AG08395 (cell line): ENCODE measurements at places on chromosomes 7 and 10.

GRCh38 chr10:35417795-35418194 lies 81.5 kb downstream of the CCNY start:
- DNase-seq: no peak

DNA sequence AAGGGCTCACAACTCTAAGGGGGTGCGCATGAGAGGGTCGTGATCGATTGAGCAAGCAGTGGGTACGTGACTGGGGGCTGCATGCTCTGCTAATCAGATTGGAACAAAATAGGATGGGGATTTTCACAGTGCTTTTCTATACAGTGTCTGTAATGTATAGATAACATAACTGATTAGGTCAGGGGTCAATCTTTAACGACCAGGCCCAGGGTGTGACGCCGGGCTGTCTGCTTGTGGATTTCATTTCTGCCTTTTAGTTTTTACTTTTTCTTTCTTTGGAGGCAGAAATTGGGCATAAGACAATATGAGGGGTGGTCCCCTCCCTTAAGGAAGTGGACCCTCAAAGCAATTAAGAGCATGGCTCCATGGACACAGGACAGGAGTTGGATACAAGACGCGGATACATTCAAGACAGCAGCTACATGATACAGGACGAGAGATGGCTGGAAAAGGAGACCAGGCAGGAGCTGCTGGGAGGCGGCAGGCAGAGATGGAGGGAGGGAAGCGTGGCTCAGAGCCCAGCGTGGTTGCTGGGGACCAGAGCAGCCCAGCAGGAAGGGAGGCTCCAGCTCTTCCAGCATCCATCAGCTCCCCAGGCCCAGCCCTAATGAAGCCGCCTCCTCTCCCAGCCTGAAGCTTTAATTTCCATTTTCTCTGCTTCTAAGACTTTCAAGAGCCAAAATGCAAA lies 31.6 kb downstream of the GSDME start:
- DNase-seq: no peak

GRCh38 chr7:69374044-69374425 lies 224.2 kb upstream of the AUTS2 start:
- DNase-seq: peak; percentile 17

DNA sequence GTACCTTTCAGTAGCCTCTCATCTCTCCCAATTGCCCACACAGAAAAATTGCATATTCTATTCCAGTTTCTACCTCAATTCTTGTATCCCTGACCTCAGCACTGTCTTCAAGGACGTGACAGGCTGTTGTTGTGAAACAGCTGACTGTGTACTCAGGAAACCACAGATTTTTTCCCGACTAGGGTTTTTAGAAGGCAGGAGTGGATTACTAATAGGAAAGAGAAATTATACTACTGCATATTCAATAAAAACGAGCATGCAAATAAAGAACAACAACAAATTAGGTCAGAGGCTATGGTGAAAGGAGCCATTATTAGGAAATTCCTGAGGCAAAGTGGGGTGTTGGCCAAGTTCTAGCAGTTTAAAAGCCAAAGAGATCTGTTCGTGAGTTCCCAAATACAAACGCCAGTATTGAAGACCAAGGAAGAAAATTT lies 93.4 kb downstream of the DOCK4 start:
- peak; percentile 65 for DNase-seq

- no peak for DNase-seq
These were observed 7.8 kb downstream of the FBXW4 start for GRCh38 chr10:101687071-101687658.

- DNase-seq: no peak
These were observed 120.6 kb downstream of the SEM1 start for GRCh38 chr7:96589038-96589437.

DNA sequence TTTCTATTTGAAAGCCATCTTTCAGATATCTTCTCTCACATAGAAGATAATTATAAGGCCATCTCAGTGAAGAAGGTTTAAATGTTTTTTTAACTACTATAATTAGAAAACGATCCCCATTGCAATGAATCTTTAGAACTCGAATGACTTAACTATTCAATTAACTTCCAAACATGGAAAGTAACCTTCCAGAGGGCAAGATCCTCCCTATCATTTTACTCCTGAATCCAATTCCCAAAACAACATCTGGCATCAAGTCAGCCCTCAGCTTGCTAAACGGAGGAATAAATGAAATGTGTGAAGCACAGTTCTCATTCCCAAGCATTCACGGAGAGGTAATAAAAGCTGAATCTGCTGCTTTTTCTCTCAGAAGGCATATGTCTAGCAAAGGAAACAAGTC lies 293.4 kb downstream of the PLXDC2 start:
- no peak for DNase-seq

GRCh38 chr7:104652434-104652833 lies 324.0 kb downstream of the LHFPL3 start:
- no peak for DNase-seq

DNA sequence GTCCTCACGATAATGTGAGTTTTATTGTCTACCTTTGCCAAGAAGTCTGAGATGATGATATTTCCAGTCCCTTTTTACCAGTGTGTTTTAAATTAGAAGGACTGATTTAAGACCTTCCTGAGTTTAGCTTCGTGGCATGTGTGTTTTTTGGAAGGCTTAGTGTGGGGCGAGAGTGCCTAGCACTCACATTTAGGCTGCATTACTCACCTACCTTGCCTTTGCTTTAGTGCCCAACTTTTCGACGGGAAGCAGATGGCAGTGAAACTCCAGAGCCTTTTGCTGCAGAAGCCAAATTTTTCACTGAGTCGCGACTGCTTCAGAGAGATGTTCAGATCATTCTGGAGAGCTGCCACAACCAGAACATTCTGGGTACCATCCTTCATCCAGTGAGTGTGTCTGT lies 50.9 kb downstream of the SND1 start:
- peak; percentile 34 for DNase-seq

DNA sequence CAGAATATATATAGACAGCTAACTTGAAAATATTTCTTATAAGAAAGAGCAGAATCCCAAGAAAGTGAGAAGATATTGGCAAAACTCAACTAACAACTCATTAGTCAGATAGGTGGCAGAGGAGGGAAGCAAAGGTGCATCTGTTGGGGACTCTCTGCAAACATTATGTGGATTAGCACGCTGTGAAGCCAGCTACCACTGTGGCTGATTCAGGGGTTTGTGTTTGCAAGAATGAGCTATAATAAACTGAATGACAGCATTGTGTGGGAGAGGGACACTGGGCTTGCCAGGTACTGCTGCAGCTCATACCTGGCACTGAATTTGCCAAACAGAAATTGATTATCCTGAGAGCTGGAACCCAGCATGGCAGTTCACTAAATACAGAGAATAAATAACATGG lies 170.3 kb upstream of the MINDY3 start:
- DNase-seq: no peak

DNA sequence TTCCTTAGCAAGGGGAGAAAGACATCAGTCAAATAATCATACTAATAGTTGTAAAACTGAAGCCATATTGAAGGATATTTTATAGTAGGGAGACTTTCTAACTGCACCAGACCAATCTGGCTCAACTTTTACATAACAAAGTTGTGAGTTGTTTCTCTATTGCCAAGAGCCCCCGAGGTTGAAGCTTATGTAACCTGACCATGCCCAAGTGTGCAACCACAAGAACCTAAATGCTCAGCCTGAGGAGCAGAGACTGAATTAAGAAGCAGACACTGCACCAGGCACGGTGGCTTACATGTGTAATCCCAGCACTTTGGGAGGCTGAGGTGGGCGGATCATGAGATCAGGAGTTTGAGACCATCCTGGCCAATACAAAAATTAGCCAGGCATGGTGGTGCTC lies 77.3 kb upstream of the ARMC3 start:
- DNase-seq: no peak

GRCh38 chr10:112949875-112950507 lies at the start of gene TCF7L2:
Gene TCF7L2, plus strand, starts transcription at chr10:112950247. Its CDS starts 510 bp downstream, at chr10:112950757.
- peak; percentile 89 for DNase-seq

- no peak for DNase-seq
These were observed 49.4 kb downstream of the ZNF467 start for GRCh38 chr7:149723795-149724495.

- DNase-seq: no peak
These were observed 85.8 kb downstream of the SNX13 start for GRCh38 chr7:17854261-17855047.

GRCh38 chr7:101094376-101094775 lies 9.1 kb downstream of the TRIM56 start:
- DNase-seq: no peak

DNA sequence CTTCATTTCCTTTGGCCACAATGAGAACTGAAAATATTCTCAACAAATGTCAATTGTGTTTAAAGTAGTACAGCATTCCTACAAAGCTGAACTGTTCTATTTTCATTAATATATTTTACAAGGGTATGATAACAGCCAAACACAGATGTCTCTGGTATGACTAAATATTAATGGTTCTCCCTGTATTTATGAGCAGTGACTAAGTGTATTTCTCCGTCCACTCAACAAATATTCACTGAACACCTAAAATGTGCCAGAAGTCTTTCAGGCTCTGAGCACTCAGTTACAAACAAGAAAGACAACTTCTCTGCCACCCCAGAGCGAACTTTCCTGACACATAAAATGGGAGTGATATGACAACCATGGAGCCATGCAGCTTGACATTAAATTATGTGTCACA lies 135.6 kb downstream of the VPS41 start:
- DNase-seq: no peak

GRCh38 chr10:93903051-93903450 lies 9.3 kb downstream of the SLC35G1 start:
- DNase-seq: no peak

DNA sequence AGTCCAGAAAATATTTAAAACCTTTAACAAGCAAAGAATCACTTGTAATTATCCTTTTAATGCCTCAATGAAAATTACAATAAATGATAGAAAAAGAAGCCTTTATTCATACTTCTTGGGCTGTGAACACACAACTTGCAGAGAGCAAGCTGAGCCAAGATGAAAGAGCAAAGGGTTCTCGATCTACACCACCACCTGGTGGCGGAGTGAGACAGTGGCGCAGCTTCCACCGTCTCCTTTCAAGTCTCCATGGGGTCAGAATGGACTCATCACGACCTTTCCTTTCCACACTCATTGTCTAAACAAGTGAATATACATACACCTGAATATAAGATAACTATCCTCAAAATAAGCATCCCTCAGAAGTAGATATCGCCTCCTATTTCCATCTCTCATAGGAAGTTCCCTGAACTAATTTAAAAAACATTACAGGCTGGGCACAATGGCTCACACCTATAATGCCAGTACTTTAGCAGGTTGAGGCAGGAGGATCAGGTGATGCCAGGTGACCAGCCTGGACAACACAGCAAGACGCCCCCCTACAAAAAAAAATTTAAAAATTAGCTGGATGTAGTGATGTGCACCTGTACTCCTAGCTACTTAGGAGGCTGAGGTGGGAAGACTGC lies 40.7 kb downstream of the ATE1 start:
- peak; percentile 80 for DNase-seq

DNA sequence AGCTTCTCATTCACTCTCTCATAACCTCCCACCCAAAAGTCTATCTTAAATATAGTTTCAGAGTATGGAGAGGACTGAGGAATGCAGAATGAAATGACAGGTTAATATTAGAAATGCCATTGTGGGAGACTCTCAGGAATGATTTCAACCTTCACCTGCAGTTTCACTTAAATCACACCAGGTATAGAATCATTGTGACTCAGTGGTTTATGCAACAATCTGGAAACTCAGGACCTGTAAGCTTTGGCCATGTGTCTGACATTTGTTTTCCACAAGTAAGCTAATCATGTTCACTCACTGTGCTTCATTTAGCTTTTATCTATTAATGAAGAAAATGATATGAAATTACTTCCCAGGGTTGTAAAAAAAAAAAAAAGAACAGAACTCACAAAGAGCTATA lies 8.7 kb upstream of the PTPN12 start:
- DNase-seq: no peak

DNA sequence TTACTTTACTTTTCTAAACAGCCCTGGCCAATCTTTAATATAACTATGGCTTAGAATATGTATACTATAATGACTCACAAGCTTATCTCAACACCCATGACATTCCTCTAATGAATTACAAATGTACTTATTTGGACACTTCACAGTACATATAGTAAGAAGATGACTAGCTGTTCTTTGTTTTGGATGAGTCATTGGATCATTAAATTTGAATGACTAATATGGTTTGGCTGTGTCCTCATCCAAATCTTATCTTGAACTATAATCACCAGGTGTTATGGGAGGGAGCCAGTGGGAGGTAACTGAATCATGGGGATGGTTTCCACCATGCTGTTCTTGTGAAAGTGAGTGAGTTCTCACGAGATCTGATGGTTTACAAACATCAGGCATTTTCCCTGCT lies 807.5 kb upstream of the SORCS1 start:
- DNase-seq: peak; percentile 47

DNA sequence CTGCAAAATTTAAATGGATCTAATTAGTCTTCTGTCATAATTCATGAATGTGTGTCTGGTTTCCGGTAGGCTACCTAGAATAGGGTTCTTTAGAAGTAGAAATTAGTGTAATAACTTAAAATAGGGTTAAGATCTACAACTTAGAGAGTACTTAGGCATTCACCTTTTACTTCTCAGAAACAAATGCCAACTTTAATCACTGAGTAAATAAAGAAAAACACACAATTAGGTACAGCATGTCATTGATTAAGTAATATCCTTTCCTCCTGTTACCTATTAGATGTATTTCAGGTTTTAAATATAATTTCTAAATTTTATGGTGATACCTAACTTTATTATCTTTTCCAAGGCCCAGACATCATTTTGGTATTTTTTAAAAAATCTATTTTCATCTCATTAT lies 9.3 kb downstream of the ANKRD7 start:
- no peak for DNase-seq

DNA sequence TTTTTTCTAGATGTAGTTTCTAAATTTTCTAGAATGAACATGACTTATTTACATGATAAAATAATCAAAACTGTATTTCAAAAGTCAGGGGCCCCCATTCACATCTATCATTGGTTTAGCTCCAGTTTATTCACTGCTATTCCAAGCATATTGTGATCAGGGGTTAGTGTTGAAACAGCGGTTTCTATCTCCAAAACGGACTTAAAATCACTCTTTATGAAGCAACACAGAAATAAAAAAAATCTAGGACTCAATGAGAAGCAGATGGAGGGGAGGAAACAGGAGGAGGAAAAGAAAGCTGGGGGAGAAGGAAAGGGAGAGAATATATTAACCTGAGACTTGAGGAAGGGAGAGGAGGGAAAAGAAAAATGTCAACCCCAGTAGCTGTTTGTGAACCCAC lies 14.8 kb upstream of the CH25H start:
- no peak for DNase-seq

DNA sequence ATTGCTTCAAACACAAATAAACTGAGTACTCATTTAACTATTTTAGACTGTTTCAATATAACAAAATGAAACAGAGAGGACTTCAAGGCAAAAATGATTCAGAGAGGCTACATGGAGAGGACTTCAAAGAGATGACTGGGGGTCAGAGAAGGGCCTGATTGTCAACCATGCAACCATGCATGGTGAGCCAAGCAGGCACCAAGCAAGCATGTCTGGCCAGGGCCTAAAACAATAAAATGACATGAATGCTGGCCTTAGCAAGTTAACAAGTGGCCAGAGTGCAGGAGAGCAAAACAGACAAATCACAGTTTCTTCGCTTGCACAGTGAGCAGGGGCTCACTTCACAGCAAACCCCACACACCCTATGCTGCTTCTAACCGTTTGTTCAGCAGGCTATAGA lies 356.5 kb upstream of the MTPN start:
- DNase-seq: no peak
